ENCODE measurements at places on chromosomes 6 and 20.

- no peak for DNase-seq
These were observed 90.7 kb downstream of the CDC5L start for GRCh38 chr6:44478158-44478557.

GRCh38 chr6:1574890-1575209, 34.9 kb upstream of the FOXC1 start:
- DNase-seq, result no peak

- DNase-seq, result no peak
These were observed 72.3 kb downstream of the ZHX3 start for GRCh38 chr20:41245086-41245707.

DNA sequence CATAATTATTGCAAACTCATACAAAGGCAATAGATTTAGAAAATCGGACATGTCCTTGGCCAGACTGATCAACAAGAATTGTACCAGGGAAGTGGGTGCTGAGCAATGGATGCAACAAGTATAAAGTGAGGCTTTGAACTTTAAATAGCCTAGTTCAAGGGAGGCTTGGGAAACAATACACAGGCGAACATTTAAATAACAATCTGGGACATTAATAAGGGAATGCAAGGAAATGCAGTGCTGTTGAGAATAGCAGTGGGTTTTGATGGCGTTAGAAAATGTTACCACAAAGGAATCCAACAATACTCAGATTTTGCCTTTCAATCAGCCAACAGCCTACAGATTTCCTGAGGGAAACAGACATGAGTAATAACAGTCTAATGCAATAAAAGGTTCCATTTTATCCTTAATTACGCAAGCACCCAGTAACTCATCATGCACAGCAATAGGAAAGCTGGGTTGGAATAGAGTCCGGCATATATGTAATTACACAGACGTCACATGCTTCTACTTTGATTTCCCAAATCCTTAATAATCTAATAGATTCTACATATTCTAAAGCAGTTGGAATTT, 134.6 kb downstream of the PHACTR1 start:
- DNase-seq, result no peak

GRCh38 chr6:33417128-33417902, 592 bp downstream of the CUTA start:
- no peak for DNase-seq

DNA sequence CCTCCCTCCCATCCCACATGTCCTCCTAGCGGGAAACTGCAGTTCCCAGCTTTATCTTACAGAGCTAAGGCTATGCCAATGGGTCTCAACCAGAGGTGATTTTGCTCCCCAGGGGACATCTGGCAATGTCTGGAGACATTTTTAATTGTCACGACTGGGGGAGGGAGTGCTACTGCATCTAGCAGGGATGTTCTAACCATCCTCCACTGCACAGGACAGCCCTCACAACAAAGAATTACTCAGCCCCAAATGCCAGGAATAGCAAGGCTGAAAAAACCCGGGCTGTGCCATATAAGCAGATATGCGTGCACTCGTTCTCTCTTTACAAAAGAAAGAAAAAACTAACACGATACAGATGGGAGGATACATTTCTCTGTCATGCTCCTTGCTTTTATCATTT, 8.5 kb downstream of the MRPS18A start:
- no peak for DNase-seq

Measured in central memory CD4-positive, alpha-beta T cell (primary cell).